Daoy (cell line): ENCODE measurements at places on chromosomes 6 and 20. TPM values are rescaled to one million over a fixed set of nuclear protein-coding genes. Genes with fewer than 3 reads are reported as not detected.

GRCh38 chr6:37429352-37429750 is 3.7 kb upstream of the CMTR1 start:
- no peak for DNase-seq

DNA sequence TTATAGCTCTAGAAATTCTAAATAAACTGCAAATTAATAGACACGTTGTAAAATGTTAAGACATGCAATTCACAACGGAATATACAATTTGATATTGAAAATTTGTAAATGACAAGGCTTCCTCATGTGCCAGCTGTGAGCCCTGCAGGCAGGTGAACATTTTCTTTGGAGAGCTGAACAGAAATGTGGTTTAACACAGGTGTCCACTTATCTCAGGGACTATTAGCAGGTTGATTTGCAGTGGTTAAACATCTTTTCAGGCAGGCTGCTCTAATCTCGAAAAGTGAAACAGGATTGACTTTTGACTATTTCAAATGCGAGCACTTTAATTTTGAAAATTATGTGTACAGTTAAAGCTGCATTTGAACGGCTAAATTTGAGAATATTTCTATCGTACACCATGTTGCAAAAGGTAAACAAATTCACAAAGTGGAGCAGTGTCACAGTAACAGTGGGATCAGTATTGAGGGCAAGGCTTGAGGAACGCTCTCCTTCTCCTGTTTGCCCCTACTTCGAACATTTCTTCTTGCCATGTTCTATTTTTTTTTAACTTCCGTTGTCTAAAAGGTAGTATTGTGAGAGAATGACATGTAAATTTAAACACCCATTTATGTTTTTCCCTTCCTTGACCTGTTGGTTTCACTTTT is 210.8 kb downstream of the CDKAL1 start:
- no peak for DNase-seq

DNA sequence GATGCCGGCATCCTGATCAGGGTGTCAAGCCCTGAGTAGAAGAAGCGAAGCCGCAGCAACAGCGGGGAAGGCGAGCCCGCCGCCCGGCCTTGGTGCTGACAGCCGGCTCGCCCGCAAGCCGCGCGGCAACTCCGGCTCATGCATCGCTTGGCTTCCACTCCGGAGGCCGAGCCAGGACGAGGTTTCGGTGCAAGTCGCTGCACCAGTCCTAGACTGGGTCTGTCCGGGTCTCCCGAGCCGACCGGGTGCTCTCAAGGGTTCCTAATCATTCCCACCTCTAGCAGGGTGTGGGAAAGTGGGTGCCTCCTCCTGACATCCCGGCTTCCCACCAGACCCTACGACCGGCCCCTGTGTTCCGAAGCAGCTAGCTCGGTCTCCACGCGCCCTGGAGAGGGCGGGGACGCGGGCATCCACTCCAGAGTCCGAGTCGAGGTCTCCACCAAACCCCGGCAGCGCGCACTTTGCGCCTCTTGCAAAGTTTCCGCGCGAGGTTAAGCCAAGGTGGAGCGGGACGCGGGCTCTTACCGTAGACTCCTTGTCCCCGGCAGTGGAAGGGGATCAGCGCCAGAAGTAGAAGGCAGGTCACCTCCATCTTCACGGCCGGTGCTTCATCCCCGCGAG is 1.4 kb downstream of the MDGA1 start:
- peak; percentile 74 for DNase-seq

Gene MATN4
- total RNA-seq, result not detected in 2 replicates

Gene NNAT
- not detected in 2 replicates for total RNA-seq
